ENCODE measurements at places on chromosomes 1 and 21.

DNA sequence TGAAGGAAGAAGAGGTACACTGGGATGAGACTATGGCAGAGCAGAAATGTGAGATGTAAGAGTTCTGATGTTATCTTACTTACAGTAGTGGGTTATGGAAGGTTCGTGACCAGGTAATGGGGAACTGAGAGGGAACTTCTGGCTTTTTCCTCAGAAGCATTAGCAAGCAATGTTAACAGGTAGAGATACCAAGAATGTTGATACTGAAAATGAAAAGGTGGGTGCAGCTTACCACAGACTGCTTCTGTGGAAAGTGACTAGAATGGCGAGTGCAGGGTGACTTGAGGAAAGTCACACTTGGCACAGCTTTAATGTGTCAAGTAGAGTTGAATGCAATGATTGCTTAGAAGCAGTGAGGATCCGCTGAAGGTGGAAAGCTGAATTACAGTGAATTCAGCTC, 70.8 kb downstream of the PLA2G4A start:
- no peak for DNase-seq

GRCh38 chr1:115224636-115225035, 113.4 kb downstream of the NGF start:
- DNase-seq = no peak

DNA sequence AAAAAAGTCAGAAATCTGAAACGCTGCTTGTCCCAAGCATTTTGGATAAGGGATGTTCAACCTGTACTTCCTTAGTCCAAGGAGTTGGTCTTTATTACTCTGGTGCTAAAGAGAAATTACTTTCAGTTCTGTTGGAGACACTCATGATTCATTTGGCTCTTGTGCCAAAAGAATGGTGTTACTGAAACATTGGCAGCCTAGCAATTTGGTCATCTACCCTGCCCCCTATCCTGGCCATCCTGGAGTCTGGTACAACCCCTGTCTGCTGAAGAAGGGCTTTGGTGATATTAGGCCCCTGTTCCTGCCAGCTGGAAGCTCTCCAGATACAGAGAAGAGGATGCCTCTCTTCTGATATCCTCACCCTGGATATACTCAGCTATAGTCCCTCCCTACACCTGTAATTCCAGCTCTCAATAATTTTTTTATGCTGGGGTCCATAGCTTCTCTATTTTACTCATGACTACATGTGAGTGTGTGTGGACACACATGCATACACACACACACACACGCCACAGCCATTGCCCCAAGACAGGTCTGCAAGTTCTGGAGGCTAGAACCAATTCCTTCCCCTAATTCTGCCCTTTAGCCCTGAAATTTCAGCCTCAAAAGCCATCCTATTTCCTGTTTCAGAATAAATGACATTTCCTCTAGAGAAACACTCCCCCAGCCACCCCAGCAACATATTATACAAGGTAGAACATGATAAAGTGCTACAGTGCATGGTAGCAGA, 40.0 kb downstream of the LHX8 start:
- DNase-seq = no peak

DNA sequence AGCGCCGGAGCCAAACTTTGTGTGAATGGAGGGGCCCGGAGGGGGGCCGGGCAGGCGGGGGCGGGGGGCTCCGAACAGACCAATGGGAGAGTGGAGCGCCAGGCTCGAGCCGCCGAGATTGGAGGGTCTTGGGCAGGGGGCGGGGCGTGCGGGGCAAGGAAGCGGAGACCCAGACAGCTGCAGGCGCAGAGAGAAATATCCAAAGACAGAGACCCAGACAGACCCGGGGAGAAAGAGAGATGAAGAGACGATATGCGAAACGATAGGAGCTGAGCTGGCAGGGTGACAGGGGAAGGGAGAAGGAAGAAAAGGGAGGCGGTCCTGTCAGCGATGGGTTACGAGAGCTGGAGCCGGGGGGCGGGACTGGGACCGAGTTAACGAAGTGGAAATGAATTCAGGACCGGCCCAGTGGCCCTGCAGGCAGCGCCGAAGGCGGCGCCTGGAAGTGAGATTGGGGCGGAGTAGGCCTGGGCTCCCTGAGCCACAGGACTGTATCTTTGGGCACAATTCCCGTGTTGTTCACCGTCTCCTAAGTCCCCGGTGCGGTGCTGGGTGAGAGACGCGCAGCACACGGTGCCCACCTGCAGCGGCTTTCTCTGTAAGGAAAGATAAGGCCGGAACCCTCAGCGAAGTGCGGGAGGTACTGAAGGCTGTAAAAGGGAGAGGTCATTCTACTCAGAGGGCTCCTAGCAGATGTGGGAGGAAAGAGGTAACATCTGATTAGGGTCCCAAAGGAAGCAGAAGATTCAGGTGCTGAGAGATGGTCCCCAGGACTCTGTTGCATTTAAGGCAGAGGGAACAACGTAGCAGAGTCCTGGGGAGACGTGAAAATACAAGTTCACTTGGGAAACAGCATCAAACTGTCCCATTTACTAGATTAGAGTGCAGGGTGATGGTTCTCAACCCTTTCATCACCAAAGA, 543 bp upstream of the KCNJ10 start:
- DNase-seq = peak; percentile 74

DNA sequence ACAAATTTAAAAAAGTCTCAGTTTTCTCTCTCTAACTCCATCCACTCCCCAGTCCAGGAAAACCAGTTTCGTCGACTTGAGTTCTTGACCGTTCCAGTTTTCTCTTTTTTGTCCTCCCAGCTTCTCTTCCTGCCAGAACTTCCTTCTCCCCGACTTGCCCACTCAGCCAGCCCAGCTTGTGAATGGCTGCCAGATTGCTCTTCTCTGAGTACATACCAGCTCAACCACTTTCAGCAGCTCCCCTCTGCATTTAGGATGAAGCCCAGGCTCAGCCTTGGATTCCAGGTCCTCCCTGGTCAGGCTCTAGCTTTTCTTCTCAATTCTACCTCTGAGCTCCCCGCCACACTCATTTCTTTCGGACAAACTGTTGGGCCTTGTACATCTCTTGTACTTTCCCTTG, 1.4 kb downstream of the DIO1 start:
- DNase-seq = no peak

DNA sequence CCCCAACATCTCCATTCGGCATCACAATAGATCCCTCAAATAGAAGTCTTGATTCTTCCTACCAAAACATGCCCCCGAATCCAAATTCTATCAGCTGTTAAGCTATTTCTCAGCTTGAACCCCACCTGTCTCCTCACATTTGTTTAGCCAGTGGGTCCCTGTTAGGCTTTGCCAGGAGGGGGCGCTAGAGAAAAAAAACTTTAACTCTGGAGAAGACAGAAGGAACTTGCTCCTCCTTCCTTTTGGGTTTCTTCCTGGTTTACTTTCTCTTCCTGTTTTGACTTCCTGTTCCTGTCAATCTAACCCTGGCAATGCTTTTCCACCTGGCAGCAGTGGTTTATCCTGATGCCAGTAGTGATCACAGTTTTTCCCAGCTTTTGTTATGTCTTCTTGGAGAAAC, 95.6 kb upstream of the KCNK1 start:
- DNase-seq = peak; percentile 11

- no peak for DNase-seq
These were observed 46.9 kb downstream of the DOP1B start for GRCh38 chr21:36203603-36203889.

GRCh38 chr21:37916310-37917051, at the start of gene KCNJ6:
KCNJ6 (minus strand) TSS chr21:37916457; CDS start chr21:37840682, 75,775 bp downstream.
- DNase-seq = peak; percentile 32

DNA sequence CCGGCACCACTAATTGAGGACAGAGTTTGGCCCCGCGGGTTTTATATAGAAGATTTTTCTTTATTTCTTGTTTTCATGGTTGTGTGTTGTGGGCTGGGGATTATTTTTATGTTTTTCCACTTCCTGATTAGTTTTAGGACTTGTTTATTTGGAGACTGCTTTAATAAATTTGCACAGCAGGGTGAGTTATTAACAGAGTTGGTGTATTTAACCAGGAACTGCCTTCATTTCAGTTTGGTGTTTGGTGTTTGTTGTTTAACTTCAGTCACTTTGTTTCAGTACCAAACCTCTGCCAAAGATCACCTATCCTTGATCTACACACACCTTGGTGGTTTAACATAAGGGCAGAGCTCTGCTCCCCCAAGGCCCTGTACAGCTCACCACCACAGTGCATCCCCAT, 103.5 kb upstream of the LMO4 start:
- no peak for DNase-seq

- no peak for DNase-seq
These were observed 98.4 kb downstream of the DNM3 start for GRCh38 chr1:171939740-171940139.

DNA sequence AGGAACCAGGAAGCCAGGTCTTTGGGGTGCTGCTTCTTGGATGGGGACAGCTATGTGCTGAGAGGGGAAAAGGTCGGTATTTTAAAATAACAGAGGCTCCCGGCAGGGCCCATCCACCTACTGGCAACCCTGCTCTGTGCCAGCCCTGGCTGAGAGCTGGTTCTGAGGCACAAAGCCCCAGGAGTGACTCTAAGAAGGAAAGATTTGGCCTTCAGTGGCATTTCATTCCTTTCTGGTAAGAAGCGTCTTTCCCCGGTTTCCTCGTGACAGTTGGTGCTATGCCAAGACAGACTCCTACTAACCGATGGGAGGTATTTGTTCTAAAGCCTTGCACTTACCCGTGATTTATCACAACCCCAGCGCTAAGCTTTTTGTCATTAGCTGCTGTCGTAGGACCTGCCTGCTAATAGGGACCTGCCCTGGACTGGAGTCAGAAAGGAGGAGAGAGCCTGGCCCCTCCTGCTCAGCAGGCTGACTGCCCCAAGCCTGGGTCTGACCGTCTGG, 123.1 kb upstream of the ADAR start:
- DNase-seq = no peak

GRCh38 chr1:15328351-15329103, 81.2 kb upstream of the EFHD2 start:
- DNase-seq = no peak

GRCh38 chr1:28296401-28297261, 32.2 kb upstream of the MED18 start:
- DNase-seq = peak; percentile 75

DNA sequence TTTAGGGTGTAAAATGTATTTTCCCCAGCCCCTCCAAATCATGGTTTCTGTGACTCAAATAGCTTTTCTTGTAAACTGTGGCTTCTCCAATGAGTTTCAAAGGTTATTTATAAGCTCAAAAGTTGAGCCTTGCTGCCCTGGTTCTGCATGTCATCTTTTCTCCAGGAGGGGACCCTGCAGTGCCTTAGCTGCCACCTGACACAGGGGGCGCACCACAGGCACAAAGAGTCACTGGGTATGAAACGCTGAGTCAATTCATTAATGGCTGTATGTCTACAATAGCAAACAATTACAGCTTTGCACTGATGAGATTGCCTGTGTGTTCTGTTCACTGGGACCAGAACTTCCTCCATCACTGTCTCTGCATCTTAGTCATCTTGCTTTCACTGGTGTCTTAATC, 100.8 kb downstream of the PCP4 start:
- no peak for DNase-seq

- no peak for DNase-seq
These were observed 3.1 kb downstream of the PTGFRN start for GRCh38 chr1:116912846-116913245.

- no peak for DNase-seq
These were observed 7.5 kb upstream of the KPNA6 start for GRCh38 chr1:32100359-32100758.
